ENCODE measurements at places on chromosomes 1 and 21. TPM values are rescaled to one million over a fixed set of nuclear protein-coding genes. Genes with fewer than 3 reads are reported as not detected.
A peak's percentile ranks its signal among the peaks of the same experiment; 100 is the strongest.

DNA sequence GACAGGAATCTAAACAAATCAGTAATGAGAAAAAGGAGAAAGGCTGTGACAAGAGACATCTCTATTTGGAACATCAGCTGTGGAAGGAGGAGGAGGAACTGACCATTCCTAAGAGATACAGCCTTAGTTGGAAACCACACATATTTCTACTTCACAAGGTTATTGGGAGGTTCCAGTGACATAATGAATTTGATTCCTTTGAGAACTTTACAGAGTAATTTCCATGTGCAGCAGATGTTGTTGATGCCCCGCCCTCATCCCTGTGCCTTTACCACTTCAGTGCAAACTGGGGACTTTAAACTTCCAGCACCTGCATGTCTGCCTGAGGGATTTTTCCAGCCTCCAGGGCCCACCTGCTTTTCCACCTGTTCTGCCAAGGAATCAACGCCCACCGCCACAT lies 9.3 kb upstream of the ST6GALNAC5 start:
- DNase-seq = no peak
- no peak overlapping the region for H3K27ac ChIP-seq
- H3K27me3 ChIP-seq = no peaks in the 10 kb centered on the region
- no peaks in the 10 kb centered on the region for H3K4me1 ChIP-seq
- H3K4me3 ChIP-seq = no peak overlapping the region

GRCh38 chr1:226436855-226437491 lies 29.1 kb upstream of the PARP1 start:
- no peaks in the 10 kb centered on the region for H3K36me3 ChIP-seq
- H3K27ac ChIP-seq = no peak overlapping the region
- no peak for DNase-seq
- H3K27me3 ChIP-seq = no peaks in the 10 kb centered on the region

- DNase-seq = peak; percentile 75
- no peaks in the 10 kb centered on the region for H3K4me1 ChIP-seq
Measured at GRCh38 chr1:84772428-84772943, 82.2 kb upstream of the SSX2IP start.

- no peaks in the 10 kb centered on the region for H3K36me3 ChIP-seq
- H3K27me3 ChIP-seq = no peaks in the 10 kb centered on the region
- H3K4me1 ChIP-seq = peaks cover 19% of the 10 kb centered on the region
Measured at GRCh38 chr1:203638950-203639349, 12.3 kb downstream of the ATP2B4 start.

DNA sequence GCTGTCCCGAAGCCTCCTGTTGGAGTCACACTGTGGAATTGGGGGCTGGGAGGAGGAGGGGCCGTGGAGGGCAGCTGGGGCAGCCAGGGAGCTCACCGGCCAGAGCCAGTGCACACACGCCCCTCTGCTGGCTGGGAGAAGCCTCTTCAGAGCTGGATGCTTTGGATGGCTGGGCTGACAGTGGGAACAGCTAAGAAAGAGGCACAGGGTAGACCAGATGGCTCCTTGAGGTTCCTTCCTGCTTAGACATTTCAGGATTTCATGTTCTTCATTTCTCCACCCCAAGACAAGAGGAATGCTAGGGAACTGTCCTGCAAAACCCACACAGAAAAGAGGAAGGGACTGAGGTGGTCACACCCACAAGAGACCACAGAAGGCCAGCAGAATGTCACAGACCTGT lies 254.8 kb upstream of the VAMP3 start:
- DNase-seq = no peak
- H3K36me3 ChIP-seq = no peaks in the 10 kb centered on the region
- H3K27me3 ChIP-seq = no peaks in the 10 kb centered on the region
- no peaks in the 10 kb centered on the region for H3K4me1 ChIP-seq

GRCh38 chr1:33975961-33976360 lies 112.1 kb downstream of the HMGB4 start:
- H3K27ac ChIP-seq = no peak overlapping the region
- DNase-seq = no peak

DNA sequence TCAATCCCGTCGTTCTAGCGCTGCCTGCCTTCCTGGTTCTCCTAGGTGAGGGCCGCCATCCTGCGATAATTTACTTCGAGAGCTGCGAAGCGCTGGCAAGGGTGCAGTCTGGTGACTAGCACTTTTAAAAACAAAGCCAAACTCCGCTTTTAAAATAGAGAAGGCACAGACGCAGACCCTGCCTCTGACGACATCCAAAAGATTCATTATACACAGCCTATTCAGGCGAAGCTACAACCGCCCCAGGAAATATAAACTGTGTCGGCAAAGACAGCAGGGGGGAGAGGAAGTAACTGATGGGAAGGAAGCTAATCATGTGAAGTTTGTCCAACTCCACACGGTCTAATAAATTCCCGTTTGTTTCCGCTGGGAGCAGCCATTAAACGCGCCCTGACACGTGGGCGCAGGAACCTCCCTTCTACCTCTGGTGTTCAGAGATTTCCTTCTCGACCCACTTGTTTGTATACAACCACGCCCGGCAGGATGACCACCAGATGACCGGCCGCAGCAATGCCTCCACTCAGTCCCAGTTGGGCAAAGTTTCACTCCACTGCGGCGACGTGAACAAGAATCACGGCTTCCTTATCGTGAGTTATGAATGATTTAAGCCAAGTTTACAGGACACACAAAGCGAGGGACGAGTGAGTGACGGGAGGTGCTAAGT lies 1.3 kb downstream of the GNG12 start:
- peaks cover 64% of the 10 kb centered on the region for H3K27me3 ChIP-seq
- peak overlapping the region; percentile 74 for H3K27ac ChIP-seq
- DNase-seq = peak; percentile 63
- H3K4me3 ChIP-seq = peak overlapping the region; percentile 65
- peaks cover 21% of the 10 kb centered on the region for H3K4me1 ChIP-seq

DNA sequence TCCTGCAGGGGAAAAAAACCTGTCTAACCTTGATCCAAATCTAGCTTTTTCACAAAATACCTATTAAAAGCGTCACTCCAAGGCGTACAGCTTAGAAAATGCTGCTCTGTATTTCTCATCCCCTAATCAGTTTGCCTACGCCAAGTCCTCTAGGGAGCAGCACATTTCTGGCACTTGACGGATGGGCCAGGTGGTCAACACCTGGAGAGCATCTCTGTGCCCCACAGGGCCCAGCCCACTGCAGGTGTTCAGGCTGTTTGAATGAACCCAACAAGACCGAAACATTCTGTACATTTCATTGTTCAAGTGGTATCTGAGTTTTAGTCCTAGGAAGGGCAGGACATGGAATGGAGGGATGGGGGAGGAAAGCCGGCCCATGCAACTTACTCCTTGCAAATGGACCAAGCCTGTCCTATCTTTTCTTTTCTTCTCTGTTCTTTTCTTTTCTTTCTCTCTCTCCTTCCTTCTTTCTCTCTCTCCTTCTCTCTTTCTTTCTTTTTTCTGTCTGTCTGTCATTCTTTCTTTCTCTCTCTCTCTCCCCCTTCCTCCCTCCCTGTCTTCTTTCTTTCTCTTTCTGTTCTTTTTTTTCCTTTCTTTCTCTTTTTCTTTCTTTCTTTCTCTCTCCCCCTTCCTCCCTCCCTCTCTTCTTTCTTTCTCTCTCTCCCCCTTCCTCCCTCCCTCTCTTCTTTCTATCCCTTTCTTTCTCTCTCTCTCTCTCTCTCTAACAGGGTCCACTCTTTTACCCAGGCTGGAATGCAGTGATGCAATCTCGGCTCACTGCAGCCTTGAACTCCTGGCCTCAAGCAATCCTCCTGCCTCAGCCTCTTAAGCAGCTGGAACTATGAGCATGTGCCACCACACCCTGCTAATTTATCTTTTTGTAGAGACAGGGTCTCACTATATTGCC lies 29.1 kb downstream of the IGFN1 start:
- DNase-seq = no peak
- no peak overlapping the region for H3K27ac ChIP-seq
- H3K36me3 ChIP-seq = no peaks in the 10 kb centered on the region
- no peaks in the 10 kb centered on the region for H3K27me3 ChIP-seq
- H3K4me3 ChIP-seq = no peak overlapping the region

DNA sequence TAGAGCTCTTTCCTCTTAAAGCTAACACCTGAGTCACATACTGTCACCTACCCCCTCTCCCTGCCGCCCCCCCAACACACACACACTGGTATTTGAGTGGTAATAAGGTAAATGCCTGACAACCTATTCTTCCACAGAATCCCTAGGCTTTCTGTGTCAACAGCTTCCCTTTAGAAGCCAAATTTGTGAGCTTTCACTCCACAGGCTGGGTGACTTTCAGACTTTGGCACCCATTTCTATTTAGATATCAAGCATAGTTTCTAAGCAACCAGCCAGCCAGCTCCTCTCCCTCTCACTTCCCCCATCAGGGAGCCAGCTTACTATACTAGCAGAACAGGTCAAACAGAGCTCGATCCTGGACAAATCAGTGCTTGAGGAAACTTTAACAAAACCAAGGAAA lies 3.2 kb upstream of the C1orf74 start:
- peaks cover 7% of the 10 kb centered on the region for H3K4me1 ChIP-seq
- no peak for DNase-seq
- peaks cover 12% of the 10 kb centered on the region for H3K27me3 ChIP-seq
- H3K36me3 ChIP-seq = no peaks in the 10 kb centered on the region
- H3K4me3 ChIP-seq = no peak overlapping the region
- peak overlapping the region; percentile 26 for H3K27ac ChIP-seq

DNA sequence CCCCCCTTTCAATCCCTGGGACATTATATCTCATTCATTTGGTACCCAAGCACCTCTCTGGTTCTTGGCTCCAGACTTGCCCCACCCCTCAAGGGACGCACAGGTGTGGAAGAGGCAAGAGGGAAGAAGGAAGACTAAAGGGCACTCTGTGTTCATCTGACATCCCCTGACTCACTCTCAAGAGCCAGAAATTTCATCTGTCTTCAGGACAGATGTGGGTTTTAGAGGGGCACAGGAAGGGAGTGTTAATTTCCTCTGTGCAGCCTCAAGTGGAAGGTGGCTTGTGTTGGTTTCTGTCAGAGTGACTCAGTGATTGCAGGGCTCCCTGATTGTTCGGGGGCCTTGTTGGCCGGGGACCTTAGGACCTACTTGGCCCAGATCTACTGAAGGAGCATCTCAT lies 2.4 kb downstream of the C2CD4D start:
- H3K36me3 ChIP-seq = no peaks in the 10 kb centered on the region
- H3K27me3 ChIP-seq = peaks cover 50% of the 10 kb centered on the region
- H3K27ac ChIP-seq = no peak overlapping the region
- H3K4me1 ChIP-seq = peaks cover 60% of the 10 kb centered on the region
- no peak for DNase-seq
- H3K4me3 ChIP-seq = no peak overlapping the region

DNA sequence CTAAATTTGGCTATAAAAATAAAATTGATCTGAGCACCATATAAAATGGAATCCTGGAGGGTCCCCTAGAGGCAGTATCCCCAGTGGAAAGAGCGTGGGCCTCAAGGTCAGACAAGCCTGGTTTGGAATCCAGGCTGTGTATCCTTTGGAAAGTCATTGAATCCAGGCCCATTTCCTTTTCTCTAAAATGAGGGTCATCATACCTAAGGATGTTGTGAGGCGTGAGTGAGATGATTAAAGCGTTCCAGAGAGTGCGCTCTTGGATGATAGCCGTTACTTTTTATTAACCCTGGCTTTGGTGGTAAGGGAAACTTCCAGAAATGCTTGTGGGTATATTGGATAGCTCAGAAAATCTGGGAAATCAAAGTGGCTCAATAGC lies 683 bp upstream of the ZNF436 start:
- peak overlapping the region; percentile 97 for H3K27ac ChIP-seq
- no peak for DNase-seq
- peaks cover 37% of the 10 kb centered on the region for H3K4me1 ChIP-seq
- H3K36me3 ChIP-seq = peaks cover 13% of the 10 kb centered on the region
- H3K4me3 ChIP-seq = peak overlapping the region; percentile 85

DNA sequence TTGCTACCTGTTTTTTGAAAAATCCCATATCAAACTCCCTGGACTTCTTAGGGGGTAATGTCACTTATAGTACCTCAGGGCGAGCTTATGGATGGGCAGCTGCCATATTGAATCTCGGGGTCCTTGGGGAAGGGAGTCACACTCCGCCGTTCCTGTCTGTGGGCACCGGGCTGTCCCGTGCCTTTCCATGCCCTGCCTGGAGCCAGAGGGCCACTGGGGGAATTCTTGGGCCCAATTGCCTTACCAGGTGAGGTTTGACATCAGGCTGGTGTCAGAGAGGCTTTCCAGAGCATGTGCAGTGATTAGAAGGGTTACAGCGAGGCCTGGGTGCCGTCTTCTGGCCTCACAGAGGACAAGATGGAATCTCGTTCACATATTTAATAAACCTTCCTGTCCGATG lies 28.8 kb downstream of the QSOX1 start:
- H3K27ac ChIP-seq = no peak overlapping the region
- DNase-seq = no peak
- no peaks in the 10 kb centered on the region for H3K27me3 ChIP-seq
- H3K36me3 ChIP-seq = peaks cover 98% of the 10 kb centered on the region
- no peaks in the 10 kb centered on the region for H3K4me1 ChIP-seq

- DNase-seq = no peak
- peak overlapping the region; percentile 64 for H3K27ac ChIP-seq
- H3K4me1 ChIP-seq = peaks cover 23% of the 10 kb centered on the region
- no peak overlapping the region for H3K4me3 ChIP-seq
- no peaks in the 10 kb centered on the region for H3K27me3 ChIP-seq
- no peaks in the 10 kb centered on the region for H3K36me3 ChIP-seq
Measured at GRCh38 chr1:235999259-235999925, 65.5 kb downstream of the NID1 start.

- H3K4me3 ChIP-seq = no peak overlapping the region
- H3K36me3 ChIP-seq = no peaks in the 10 kb centered on the region
- peaks cover 12% of the 10 kb centered on the region for H3K4me1 ChIP-seq
- no peak for DNase-seq
Measured at GRCh38 chr21:45487891-45488600, 54.2 kb downstream of the SLC19A1 start.

GRCh38 chr1:230020451-230020850 lies 46.6 kb upstream of the GALNT2 start:
- H3K36me3 ChIP-seq = no peaks in the 10 kb centered on the region
- no peaks in the 10 kb centered on the region for H3K4me1 ChIP-seq
- no peak overlapping the region for H3K27ac ChIP-seq
- no peak overlapping the region for H3K4me3 ChIP-seq
- no peaks in the 10 kb centered on the region for H3K27me3 ChIP-seq

DNA sequence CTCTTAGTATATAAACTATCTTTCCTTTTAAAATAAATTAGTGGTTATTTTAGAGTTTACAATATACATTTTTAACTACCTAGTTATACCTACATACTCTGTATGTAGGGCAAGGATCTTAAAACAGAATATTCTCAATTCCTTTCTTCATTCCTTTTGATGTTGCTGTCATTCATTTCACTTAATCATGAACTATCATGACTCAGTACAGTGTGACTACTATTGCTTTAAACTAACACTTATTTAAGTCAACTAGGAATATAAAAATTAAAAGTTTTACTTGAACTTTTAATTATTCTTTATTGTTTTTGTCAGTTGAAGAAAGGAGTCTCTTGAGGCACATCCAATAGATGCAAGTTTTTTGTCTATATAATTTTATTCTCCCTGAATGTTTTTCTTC lies 726.4 kb downstream of the BRINP3 start:
- DNase-seq = no peak
- H3K27ac ChIP-seq = no peak overlapping the region
- H3K36me3 ChIP-seq = no peaks in the 10 kb centered on the region
- H3K4me3 ChIP-seq = no peak overlapping the region
- H3K27me3 ChIP-seq = no peaks in the 10 kb centered on the region

Gene OXCT2
- 0.82 TPM for total RNA-seq

Gene KCNT2
- total RNA-seq = 2.7 TPM

Gene NOS1AP
- total RNA-seq = 4.2 TPM

Gene SELENOF
- 248 TPM for total RNA-seq

Gene MROH7
- total RNA-seq = 0.70 TPM

Gene MAP1LC3C
- total RNA-seq = 1.3 TPM
